GDM1 (cell line): ENCODE measurements at places on chromosomes 16 and 17.

DNA sequence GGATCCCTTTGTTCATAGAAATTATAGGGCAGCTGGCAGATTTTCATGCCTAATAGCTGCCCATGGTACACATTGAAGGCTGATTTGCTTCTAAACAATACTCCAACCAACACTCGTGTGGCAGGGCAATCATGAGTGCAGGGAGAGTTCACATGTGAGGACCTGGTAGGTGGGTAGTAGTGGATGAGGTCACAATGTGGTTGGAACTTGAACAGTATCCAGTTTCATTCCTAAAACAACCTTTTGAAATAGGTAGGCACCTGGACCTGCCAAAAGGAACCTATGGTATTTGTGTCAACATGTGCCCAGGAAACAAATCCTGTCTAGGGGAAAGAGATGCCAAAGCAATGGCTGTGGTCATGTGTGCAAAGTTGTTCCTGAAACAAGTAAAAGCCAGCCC lies 32.8 kb downstream of the CCL4 start:
- DNase-seq = no peak

DNA sequence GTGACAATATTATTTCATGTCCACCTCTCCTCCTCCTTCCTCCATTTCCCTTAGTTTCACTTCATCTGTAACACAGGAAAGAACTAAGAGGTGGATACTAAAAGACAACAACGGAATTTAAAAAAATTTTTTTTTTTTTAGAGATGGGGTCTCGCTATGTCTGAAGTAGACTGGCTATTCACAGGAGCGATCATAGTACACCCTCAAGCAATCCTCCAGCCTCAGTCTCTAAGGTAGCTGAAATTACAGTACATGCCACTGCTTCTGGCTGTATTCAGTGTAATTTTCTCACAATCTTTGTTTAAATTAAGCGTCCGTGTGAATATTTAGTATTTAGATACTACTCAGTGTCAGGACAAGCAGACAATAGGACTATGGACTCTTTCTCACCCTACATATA lies 35.6 kb downstream of the FBXL20 start:
- no peak for DNase-seq

DNA sequence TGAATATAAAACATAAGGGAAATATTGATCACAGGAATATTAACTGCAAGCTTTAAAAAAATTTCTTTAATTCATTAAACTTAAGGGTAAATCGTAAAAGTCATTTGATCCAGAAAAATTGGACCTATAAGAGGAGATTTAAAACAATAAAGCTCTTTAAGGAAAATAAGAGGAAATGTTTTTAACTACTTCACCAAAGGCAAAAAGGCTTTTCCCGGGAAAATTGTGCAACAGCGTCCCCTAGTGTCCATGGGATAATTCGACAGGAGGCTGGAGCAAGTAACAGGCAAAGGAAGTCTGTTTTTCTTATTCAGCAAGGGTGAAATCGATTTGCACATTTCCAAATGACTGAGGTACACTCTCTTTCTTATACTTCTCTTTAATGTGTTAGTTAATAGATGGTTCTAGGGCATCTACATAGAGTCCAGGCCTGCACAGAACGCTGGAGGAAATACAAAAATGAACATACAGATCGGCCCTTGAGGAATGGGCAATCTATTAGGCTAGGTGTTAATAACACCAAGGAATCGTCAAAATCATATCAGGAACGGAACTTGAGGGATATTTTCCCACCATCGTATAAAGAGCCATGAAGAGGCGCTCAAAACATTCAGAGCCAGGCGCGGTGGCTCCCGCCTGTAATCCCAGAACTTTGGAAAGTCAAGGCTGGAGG lies 61.4 kb downstream of the ZNF18 start:
- DNase-seq = no peak

DNA sequence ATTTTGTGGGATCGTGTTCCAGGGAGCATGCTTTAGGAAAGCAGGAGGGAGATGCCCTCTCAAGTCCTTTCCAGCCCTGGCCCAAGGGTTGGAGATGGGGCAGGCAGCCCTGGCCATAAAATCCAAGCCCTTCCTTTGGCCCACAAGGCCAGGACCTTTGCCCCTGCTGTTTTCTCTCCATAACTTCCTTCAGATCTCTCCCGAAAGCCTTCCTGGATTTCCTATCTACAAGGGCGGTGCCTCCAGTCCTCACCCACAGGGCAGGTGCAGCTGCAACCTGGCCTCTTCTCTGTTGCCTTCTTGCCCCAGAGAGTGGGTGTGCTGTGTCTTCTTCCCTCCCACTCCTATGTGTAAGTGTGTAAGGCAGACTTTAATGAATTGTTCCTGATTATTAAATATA lies 8.5 kb upstream of the PDP2 start:
- no peak for DNase-seq

- DNase-seq = no peak
These were observed 15.0 kb upstream of the C17orf58 start for GRCh38 chr17:68011199-68011665.
